Activated CD4-positive, alpha-beta T cell treated with anti-CD3 and anti-CD28 coated beads for 36 hours (primary cell): ENCODE measurements at places on chromosomes 7 and 10.

DNA sequence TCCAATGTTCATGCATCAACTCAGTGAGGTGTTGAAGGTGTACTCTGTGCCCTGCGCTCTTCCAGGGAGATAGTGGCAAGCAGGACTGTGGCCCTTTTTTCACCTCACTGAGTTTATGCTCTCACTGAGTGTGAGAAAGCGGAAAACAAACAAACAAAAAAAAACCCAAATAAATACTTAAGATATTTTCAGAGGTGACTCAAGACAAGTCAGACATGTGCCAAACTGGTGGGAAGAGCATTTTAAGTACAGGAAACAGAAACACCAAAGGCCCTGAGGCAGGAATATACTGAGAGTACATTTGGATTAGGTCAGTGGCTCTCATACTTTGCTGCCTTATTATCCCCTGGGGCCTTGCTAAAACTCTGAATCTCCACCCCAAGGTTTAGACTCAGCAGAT, 111.9 kb upstream of the IGFBP3 start:
- DNase-seq = no peak

DNA sequence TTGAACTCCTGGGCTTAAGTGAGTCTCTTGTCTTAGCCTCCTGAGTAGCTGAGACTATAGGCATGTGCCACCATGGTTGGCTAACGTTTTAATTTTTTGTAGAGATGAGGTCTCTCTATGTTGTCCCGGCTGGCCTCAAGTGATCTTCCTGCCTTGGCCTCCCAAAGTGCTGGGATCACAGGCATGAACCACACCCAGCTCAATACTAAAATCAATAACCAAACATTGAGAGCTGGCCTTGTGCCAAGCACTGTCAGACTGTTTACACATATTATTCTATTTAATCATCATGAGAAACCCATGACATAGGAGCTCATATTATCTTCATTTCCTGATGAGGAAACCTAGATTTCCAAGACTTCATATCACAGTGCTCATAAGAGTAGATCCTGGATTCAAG, 251.2 kb downstream of the BAMBI start:
- DNase-seq = no peak

DNA sequence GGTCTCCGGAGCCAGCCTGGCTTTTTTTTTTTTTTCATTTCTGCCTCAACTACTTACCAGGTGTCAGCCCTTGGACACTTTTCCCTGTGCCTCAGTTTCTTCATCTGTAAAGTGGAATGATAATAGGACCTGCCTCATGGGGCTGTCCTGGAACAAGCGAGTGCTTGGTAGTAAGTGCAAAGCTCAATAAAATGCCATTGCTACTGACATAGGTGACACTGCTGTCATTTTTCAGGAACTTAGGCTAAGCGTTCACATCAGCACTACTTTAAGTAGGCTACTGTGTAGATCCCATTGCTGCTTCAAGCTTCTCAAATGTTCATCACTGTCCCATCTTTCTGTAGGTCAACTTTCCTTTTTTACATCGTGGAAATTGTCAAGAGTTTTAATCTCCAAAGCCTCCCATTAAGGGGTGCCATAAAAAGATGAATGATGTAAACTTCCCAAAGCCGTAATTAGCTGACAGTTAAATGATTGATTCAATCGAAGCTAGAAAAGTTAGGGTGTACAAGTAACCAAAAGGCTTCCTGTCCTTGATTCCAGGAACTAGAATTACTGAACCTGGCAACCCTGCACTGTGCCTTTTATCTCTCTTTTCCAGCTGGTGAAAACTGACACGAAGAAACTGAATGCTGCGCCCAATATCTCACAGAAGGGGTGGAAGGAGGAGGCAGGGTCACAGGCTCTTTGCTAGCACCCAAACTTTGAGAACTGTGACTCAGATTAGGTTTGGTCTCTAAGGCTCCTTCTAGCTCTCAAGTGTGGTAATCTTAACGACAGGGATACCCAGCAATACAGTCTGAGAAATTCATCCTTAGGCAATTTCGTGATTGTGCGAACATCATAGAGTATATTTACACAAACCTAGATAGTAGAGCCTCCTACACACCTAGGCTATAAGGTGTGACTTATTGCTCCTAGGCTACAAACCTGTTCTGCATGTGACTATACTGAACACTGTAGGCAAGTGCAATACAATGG, 861 bp upstream of the USP6NL start:
- DNase-seq = peak; percentile 30

DNA sequence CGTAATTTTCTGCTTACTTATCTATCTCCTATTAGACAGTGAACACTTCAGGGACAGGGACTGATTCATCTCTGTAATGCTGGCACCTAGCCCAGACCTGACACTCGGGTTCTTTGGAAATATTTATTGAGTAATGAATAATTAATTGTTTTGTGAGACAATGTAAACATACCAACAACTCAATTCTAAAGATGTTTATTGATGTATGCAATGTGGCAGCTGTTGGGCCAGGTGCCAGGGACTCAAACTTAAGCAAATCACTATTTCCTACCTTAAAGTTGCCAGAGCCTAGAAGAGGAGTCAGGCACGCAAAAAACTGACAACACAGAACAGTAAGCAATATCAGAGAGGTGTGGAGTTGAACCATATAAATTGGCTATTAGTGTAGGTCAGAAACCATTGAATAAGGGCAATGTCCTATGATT, 63.6 kb upstream of the BMPER start:
- no peak for DNase-seq

DNA sequence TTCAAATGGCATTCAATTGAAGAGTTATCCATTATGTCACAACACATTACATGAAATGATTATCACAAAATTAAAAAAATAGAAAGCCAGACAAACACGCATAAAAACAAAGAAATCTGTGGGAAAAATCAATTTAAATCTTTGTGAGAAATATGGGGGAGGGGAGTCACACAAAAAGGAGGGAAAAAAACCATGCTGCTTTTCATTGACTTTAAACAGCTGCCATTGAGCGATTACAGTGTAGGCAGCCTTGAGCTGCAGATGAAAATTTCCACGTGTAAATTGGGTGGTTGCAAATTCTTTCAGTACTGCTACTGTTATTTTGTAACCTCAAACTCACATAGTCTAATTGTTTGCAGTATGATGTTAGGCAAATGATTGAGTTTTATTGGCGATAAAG, 889.9 kb upstream of the PHF14 start:
- DNase-seq = no peak

DNA sequence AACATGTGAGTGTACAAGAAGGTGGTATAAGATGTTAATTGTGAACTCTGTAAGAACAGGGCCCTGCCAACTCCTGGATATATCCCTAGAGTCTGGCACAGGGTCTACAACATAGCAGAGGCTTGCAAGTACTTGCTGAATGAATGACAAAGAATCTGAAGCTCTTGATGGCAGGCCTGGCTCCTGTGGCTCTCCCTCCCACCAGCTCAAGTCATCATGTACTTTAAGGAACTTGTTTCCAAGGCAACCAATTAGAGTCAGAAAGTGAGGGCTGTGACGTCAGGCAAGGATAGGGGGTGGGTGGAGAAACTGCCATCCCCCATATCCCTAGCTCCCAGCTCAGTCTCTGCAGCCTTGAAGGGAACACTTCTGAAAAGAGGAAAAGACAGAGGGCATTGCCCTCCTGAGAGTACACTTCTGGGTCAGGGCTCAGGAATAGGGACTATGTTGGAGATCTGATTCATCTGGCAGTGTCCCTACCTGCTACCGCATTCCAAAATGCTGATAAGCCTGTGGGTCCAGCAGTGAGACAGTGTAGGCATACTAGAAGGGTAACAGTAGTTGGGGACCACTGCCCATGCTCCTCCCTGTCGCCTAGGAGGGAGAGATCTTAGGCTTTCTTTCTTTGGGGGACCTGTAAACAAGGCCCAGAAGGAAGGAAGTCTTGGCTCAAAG, 34.6 kb upstream of the BTRC start:
- DNase-seq = no peak

GRCh38 chr7:82325416-82325815, 118.2 kb downstream of the CACNA2D1 start:
- DNase-seq = no peak

- DNase-seq = no peak
Measured at GRCh38 chr7:30708983-30709382, 26.7 kb upstream of the CRHR2 start.

GRCh38 chr7:26349005-26349915, 57.6 kb downstream of the SNX10 start:
- no peak for DNase-seq

GRCh38 chr10:1392127-1392526, 335.9 kb downstream of the WDR37 start:
- DNase-seq = no peak

DNA sequence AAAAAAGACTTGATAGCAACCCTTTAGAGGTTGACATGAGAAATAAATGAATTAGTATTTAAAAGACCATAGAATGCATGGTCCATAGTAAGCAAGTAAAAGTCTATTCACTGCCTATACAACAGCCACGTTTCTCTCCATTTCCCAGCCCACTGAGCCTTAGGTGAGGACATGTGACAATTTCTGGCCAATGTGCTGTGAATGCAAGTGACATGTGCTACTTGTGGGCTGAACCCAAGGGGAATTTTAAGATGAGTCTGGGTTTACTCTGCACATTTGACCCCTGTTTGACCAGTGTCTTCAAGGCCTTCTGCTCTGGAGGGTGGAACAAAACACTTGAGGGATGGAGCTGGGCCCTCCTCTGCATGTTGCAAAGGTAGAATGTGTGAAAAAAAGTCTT, 384.4 kb upstream of the KLF6 start:
- no peak for DNase-seq

DNA sequence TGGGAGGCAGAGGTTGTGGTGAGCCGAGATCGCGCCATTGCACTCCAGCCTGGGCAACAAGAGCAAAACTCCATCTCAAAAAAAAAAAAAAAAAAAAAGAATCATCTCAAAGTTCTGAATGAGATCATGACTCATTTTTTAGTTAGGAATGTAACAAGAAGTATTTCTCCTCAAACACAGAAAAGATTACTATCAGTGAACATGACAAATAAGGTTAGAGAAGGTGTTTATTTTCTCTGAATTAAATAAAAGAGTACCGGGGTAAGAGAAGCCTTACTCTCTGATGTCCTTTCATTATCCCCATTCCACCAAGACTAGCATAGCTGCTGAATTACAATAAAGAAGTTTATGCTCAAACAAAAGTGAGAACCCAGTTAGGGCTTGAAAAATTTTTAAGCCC, 50.1 kb downstream of the IPMK start:
- no peak for DNase-seq

DNA sequence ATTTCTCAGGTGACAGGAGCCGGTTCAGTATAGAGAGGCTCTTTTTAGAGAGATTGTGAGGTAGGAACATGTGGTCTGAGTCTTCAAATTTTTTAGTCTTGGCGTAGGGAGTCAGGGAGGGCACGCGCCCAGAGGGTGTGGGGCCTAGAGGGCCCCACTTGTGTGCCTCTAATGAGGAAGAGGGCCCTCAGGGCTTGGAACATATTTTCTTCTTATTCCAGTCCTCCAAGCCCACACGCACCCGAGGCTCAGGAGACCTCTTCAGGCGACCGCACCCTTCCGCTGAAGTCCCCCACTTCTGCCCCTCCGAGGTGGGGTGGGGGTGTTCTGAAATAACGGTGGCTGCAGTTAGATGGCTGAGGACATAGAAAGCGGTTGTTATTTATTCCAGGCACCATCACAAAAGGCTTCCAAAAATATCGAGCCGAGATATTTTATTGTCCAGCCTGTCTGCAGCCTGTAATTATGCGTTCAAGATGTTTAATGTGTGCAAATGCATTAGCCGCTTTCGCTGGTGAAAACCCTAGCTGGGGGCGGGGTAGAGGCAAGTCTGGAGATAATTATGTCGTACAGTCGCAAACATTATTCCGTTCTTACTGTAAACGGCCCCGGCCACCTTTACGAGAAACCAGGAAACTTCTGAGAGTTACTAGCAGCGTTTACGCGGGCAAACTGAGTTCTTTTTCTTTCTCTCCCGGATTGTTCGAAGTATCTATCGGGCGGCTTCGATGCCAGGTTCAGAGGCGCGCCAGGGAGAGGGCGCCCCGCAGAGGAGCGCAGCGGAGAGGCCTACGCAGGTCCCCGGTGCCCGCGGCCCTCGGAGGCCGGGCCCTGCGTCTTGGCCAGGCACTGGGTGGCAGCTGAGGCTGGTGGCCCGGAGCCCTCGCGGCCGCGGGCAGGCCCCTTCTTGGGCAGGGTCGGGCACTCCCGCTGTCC, 12.9 kb upstream of the HOXA13 start:
- no peak for DNase-seq

GRCh38 chr10:28684157-28684985, 7.0 kb downstream of the BAMBI start:
- DNase-seq = no peak

DNA sequence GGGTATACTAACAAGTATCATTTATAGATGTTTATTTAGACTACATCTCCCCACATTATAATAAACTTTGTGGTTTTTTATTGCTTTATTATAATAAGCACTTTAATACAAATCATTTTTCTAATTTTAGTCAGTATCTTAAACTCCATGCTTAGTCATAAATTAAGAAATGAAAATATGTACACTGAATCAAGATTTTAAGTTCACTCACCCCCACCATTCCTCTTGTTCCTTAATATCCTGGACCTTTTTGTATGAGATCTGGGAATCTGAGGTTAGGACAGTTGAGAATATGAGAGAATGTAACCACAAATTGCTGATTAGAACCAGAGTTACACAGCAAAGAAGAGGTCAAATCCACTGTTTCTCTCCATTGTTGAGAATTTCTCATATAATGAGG, 93.6 kb upstream of the WNT16 start:
- DNase-seq = no peak

- DNase-seq = peak; percentile 71
Measured at GRCh38 chr10:14971867-14972448, 12.8 kb downstream of the MEIG1 start.
